Sigmoid colon (tissue), 7 donors: ENCODE measurements at places on chromosomes 4 and X. TPM values are rescaled to one million over a fixed set of nuclear protein-coding genes. Genes with fewer than 3 reads are reported as not detected.

Gene NPY2R
- 0.95 TPM for total RNA-seq

Gene GPR50
- total RNA-seq = not detected

Gene HPGDS
- total RNA-seq = 0.54 TPM

Gene PAQR3
- total RNA-seq = 32.1 TPM

Gene TKTL1
- under 0.01 TPM for total RNA-seq

DNA sequence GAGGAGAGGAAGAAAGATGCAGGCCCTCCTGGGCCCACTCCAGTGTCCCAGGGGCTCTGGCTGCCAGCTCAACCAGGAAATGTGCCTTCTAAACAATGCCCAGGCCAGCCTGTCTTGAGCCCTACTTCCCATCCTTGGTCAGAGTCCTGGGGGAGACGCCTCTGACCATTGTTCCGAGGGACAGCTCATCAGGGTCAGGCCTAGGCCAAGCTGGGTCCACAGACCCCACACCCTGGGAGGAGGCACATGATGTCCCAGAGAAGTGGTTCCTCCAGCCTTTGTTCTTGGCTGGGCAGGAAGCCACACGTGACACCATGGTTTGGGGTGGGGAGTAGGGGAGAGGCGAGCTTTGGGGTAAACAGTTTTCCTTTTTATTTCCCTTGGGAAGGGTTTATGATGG lies 102.5 kb downstream of the EFNB1 start:
- peaks cover 10% of the 10 kb centered on the region for H3K4me1 ChIP-seq
- H3K4me3 ChIP-seq = no peak overlapping the region
- no peak overlapping the region for H3K27ac ChIP-seq

DNA sequence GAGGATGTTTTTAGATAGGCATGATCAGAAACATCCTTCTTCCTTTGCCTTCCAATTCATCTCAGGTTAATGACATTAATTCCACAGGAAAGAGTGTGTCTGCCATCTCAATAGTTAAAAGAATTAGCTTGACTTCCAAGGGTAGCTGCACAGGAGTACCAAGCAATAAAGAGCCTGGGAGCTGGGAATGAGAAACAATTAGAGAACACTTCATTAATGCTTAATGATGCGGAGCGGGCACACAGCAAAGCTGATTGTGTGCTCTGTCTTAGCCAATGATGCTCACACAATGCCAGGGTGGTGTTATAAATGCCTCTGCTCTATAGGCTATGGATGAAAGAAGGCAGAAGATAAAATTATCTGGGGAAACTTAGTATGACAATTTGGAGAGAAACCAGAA lies 1052.5 kb upstream of the LCORL start:
- no peak overlapping the region for H3K4me3 ChIP-seq
- no peaks in the 10 kb centered on the region for H3K27me3 ChIP-seq
- no peak overlapping the region for H3K27ac ChIP-seq
- no peaks in the 10 kb centered on the region for H3K4me1 ChIP-seq

DNA sequence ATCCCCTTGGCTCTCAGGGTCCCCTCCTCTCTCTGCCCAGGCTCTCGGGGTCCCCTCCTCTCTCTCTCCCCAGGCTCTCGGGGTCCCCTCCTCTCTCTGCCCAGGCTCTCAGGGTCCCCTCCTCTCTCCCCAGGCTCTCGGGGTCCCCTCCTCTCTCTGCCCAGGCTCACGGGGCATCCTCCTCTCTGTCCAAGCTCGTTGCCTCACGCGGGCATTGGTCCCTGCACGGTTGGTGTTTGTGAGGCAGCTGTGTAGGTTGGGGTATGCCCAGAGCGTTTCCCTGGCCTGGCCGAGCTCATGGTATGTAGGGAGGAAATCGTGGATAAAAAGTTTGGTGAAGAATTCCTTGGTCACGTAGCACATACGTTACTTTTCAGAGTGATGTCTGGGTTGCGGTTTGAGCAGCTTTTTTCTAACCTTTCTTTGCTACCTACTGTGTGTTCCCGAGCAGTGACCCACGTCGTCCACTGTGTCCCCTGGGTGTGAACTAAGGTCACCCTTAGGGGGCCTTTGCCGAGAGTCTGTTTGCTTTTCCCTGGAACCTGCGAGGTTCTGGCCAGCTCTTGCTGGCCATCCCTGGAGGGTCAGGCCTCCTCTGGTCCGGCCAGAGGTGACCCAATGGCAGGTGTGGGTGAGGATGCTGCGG lies 36.6 kb downstream of the PCGF3 start:
- H3K4me1 ChIP-seq = no peaks in the 10 kb centered on the region
- no peak for DNase-seq
- no peak overlapping the region for H3K27ac ChIP-seq
- no peaks in the 10 kb centered on the region for H3K27me3 ChIP-seq
- peaks cover 13% of the 10 kb centered on the region for H3K36me3 ChIP-seq
- no peak overlapping the region for H3K4me3 ChIP-seq

DNA sequence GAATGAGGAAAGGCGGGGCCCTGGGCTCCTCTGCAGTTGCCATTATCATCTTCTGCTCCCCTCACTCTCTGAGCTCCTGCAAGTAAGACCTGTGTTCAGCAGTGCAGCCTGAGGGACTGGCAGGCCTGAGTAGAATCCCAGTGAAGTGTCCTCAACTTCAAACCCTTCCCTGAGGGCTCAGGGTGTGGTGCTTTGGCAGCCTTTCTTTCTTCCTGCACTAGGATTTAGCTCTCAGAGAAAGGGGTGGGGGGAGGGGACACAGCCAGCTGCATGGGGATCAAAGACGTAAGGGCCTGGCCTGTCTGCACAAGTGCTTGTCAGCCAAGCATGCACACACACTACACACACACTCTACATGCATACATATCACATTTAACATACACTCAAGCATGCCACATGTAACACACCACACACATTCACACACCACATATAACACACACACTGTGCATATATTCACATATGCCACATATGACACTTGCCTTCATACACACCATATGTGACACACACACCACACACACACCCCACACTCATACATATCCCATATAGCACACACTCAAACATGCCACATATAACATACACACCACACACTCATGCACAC lies 223.4 kb upstream of the RPL34 start:
- no peak overlapping the region for H3K27ac ChIP-seq
- no peak for DNase-seq
- H3K4me1 ChIP-seq = no peaks in the 10 kb centered on the region
- H3K4me3 ChIP-seq = no peak overlapping the region

DNA sequence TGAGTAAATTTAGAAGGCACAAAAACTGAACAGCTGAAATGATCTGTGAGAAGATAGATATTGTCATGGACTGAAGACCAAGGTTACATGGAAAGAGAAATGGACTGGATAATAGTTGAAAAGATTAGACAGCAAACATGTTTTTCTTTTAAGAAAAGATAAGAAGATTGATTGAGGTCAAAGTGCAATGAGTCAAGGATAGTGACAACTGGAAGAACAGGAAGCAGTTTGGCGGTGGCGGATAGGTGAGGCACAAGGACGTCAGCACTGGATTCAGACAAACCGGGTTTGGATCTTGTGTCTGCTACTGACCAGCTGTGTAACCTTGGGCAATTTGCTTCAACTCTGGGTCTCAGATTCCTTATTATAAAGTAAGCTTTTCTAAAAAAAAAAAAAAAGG lies 2.0 kb upstream of the HPGD start:
- H3K4me3 ChIP-seq = peak overlapping the region; percentile 86
- DNase-seq = no peak
- H3K36me3 ChIP-seq = no peaks in the 10 kb centered on the region
- no peaks in the 10 kb centered on the region for H3K27me3 ChIP-seq
- peaks cover 35% of the 10 kb centered on the region for H3K4me1 ChIP-seq

GRCh38 chrX:49155243-49155899 lies 7.2 kb upstream of the MAGIX start:
- H3K4me3 ChIP-seq = peak overlapping the region; percentile 52
- peak overlapping the region; percentile 94 for H3K27ac ChIP-seq

GRCh38 chr4:134324179-134324578 lies 122.6 kb upstream of the PABPC4L start:
- H3K4me1 ChIP-seq = no peaks in the 10 kb centered on the region
- no peaks in the 10 kb centered on the region for H3K36me3 ChIP-seq
- H3K27ac ChIP-seq = no peak overlapping the region
- H3K4me3 ChIP-seq = no peak overlapping the region
- no peak for DNase-seq

DNA sequence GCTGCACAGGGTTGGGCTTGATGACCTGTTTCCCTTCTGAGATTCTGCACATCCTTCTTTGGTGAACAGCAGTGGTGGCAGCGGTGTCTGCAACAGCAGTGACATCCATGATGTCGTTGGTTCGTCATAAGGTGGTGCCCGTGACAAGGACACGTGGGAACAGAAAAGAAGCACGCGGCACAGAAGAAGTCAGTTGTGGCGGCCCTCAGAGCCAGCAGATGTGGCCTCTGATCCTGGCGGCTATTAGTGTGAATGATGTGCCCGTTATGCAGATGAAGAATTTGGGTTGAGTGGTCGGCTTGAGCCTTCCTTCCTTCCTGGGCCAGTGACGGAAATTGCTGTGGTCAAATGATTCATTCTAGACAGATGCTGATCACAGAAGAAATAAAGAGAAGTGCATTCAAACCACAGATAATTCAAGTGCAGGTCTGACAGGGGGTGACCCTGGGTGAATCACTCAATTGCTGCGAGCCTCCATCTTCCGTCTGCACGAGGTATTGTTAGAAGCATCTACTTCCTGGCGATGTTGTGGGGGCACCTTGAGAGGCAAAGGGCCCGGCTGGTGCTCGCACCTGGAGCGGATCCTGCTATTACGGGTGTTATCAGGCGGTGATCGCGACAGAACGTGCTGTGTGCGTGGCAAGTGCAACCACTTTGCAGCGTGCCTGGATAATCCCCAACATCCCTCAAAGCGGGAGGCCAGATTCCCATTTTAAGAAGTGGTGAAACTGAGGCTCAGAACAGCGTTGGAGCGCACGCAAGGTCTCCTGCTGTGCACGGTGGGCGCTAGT lies 215.2 kb upstream of the PSAPL1 start:
- H3K36me3 ChIP-seq = no peaks in the 10 kb centered on the region
- no peak overlapping the region for H3K4me3 ChIP-seq
- H3K4me1 ChIP-seq = peaks cover 7% of the 10 kb centered on the region
- DNase-seq = peak; percentile 62
- H3K27ac ChIP-seq = no peak overlapping the region
- no peaks in the 10 kb centered on the region for H3K27me3 ChIP-seq

DNA sequence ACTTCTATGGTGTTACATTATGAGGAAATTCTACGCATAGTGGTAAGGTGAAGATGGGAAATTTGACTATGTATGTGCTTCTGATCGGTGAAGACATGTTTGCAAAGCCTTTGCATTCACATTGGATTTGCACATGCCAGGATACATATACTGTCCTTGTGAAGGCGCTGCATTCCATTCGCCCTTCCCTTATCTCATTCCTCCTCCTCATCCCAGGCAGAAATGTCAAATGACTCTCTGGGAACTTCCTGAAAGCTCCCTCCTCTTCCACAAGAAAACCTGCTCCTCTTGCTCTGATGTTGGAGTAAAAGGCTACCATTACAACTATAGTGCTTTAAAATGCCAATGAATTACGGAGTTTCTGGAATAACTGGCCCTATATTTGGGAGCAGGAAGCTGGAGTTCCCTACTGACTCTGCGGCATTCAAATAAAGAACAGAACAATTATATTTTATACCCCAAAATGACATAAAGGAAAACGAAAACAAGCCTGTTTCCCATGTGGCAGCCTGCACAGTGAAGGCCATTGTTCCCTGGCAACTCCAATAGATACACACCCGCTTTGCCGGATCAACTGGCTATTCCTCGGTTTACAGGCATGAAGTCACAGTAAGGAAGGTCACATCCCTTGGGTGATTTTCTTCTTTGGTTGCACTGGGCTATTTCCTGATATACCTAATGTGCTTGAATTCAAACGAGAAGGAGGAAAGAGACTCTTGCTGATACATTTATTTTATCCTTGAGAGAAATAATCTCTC lies 84.5 kb downstream of the AREG start:
- H3K4me3 ChIP-seq = no peak overlapping the region
- no peak for DNase-seq
- no peaks in the 10 kb centered on the region for H3K4me1 ChIP-seq
- no peaks in the 10 kb centered on the region for H3K27me3 ChIP-seq
- H3K27ac ChIP-seq = no peak overlapping the region
- H3K36me3 ChIP-seq = no peaks in the 10 kb centered on the region

GRCh38 chr4:151415978-151416377 lies 7.0 kb downstream of the FHIP1A start:
- DNase-seq = no peak
- H3K27ac ChIP-seq = no peak overlapping the region
- H3K27me3 ChIP-seq = no peaks in the 10 kb centered on the region
- no peaks in the 10 kb centered on the region for H3K36me3 ChIP-seq

GRCh38 chr4:122305853-122306252 lies 73.0 kb upstream of the ADAD1 start:
- no peaks in the 10 kb centered on the region for H3K36me3 ChIP-seq
- DNase-seq = no peak
- no peaks in the 10 kb centered on the region for H3K27me3 ChIP-seq
- no peak overlapping the region for H3K27ac ChIP-seq
- H3K4me3 ChIP-seq = no peak overlapping the region
- H3K4me1 ChIP-seq = no peaks in the 10 kb centered on the region

GRCh38 chr4:142021761-142022160 lies 385.4 kb downstream of the IL15 start:
- no peaks in the 10 kb centered on the region for H3K36me3 ChIP-seq
- no peak overlapping the region for H3K4me3 ChIP-seq
- no peaks in the 10 kb centered on the region for H3K27me3 ChIP-seq
- DNase-seq = no peak
- H3K27ac ChIP-seq = no peak overlapping the region

DNA sequence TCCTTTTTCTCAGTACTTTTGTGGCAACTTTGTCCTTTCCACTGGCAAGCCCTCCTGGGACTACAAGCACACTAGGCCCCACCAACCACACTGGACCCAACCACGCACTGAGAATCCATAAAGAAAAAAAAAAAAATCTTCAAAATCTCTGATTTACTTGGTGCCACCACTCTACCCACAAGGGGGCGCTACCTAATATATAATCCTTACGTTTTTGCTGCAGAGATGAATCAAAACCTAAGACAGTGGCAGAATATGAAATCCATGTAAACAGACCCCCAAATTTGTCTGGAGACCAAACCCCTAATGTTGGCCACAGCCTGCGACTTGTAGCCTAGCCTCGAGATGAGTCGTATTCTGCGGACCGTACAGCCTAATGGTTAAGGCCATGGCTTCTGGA lies 63.5 kb upstream of the ARHGAP36 start:
- H3K4me1 ChIP-seq = no peaks in the 10 kb centered on the region
- H3K36me3 ChIP-seq = no peaks in the 10 kb centered on the region
- H3K4me3 ChIP-seq = no peak overlapping the region
- H3K27me3 ChIP-seq = no peaks in the 10 kb centered on the region
- no peak overlapping the region for H3K27ac ChIP-seq

- no peaks in the 10 kb centered on the region for H3K4me1 ChIP-seq
- no peak overlapping the region for H3K4me3 ChIP-seq
- no peaks in the 10 kb centered on the region for H3K27me3 ChIP-seq
- no peak overlapping the region for H3K27ac ChIP-seq
- DNase-seq = no peak
- H3K36me3 ChIP-seq = no peaks in the 10 kb centered on the region
Observed at GRCh38 chr4:111930659-111931058, 214.6 kb upstream of the FAM241A start.

DNA sequence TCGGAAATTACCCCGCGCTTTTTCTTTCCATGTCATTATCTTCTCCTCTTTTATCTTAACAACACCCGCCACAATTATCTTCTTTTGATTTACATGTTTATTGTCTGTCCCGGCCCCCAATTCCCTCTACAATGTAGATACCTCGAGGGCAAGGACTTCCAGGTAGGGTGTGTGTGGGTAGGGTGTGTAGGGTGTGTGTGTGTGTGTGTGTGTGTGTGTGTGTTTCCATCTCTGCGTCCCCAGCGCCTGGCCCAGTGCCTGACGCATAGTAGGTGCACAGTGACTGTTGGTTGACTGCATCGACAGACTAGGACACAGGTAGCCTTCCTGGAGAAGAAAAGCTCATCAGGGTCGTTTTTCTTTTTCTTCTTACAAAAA lies 103.1 kb downstream of the UCHL1 start:
- H3K36me3 ChIP-seq = no peaks in the 10 kb centered on the region
- H3K4me3 ChIP-seq = peak overlapping the region; percentile 70
- peaks cover 27% of the 10 kb centered on the region for H3K4me1 ChIP-seq
- H3K27me3 ChIP-seq = no peaks in the 10 kb centered on the region
- no peak for DNase-seq
